ENCODE measurements at places on chromosomes 4 and X. TPM values are rescaled to one million over a fixed set of nuclear protein-coding genes. Genes with fewer than 3 reads are reported as not detected.

GRCh38 chrX:84221181-84221580, 33.2 kb upstream of the RPS6KA6 start:
- H3K36me3 ChIP-seq = no peaks in the 10 kb centered on the region
- DNase-seq = no peak
- no peak overlapping the region for H3K4me3 ChIP-seq
- no peaks in the 10 kb centered on the region for H3K4me1 ChIP-seq
- no peak overlapping the region for H3K27ac ChIP-seq
- no peaks in the 10 kb centered on the region for H3K27me3 ChIP-seq

The NONO gene
- total RNA-seq = 521 TPM

DNA sequence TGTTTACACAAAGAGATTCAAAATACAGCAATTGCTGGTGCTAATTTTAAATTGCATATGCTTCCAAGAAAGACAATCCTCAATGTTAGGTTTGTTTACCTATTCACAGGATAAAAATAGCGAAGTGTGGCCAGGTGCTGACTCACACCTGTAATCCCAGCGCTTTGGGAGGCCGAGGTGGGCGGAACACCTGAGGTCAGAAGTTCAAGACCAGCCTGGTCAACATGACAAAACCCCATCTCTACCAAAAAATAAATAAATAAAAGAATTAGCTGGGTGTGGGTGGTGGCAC, 77.7 kb downstream of the OPHN1 start:
- no peaks in the 10 kb centered on the region for H3K27me3 ChIP-seq
- H3K4me3 ChIP-seq = no peak overlapping the region
- H3K4me1 ChIP-seq = no peaks in the 10 kb centered on the region
- DNase-seq = no peak
- H3K36me3 ChIP-seq = no peaks in the 10 kb centered on the region

DNA sequence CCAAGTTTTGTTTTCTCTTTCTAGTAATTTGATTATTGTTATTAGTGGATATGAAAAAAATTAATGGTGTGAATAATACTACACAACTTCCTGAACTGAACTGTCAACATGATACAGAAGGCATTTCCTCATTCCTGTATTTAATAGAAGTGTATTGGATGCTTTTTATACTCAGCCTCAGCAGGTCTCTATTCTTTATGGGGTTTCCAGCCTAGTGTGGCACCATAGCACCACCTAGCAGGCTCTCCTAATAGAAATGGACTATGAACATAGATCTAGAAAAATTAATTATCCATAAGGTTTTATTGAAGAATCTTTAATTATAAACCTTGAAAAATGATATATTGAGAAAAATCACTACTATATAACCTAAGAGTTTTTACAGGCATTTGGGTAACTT, 52.4 kb downstream of the GLRB start:
- no peaks in the 10 kb centered on the region for H3K27me3 ChIP-seq
- no peaks in the 10 kb centered on the region for H3K36me3 ChIP-seq
- DNase-seq = no peak
- no peak overlapping the region for H3K4me3 ChIP-seq
- no peaks in the 10 kb centered on the region for H3K4me1 ChIP-seq

- no peaks in the 10 kb centered on the region for H3K27me3 ChIP-seq
- no peak overlapping the region for H3K27ac ChIP-seq
- peaks cover 3% of the 10 kb centered on the region for H3K36me3 ChIP-seq
- peaks cover 13% of the 10 kb centered on the region for H3K4me1 ChIP-seq
Observed at GRCh38 chrX:21778236-21778635, 20.3 kb upstream of the SMPX start.

DNA sequence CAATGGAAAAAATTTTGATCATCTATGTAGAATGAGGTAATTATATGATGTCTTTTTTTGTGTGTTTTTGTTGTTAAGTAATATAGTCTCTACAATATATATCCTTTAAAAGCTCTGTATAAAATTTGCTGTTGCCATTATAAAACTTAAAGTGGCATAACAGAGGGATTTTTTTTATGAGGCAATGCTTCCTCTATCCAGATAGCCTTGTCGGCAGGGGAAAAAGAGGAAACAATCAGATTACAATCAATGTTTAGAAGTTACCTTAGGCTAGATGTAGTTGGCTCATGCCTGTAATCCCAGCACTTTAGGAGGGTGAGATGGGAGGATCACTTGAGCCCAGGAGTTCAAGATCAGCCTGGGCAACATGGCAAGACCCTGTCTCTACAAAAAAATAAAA, 86.8 kb downstream of the DIAPH2 start:
- H3K4me3 ChIP-seq = no peak overlapping the region
- H3K4me1 ChIP-seq = no peaks in the 10 kb centered on the region
- no peak for DNase-seq
- no peak overlapping the region for H3K27ac ChIP-seq

- peaks cover 6% of the 10 kb centered on the region for H3K36me3 ChIP-seq
- DNase-seq = no peak
- H3K27me3 ChIP-seq = no peaks in the 10 kb centered on the region
- H3K27ac ChIP-seq = no peak overlapping the region
- peaks cover 2% of the 10 kb centered on the region for H3K4me1 ChIP-seq
Observed at GRCh38 chr4:105808030-105808749, 87.1 kb upstream of the NPNT start.

- no peaks in the 10 kb centered on the region for H3K36me3 ChIP-seq
- H3K4me3 ChIP-seq = no peak overlapping the region
- no peak for DNase-seq
- no peaks in the 10 kb centered on the region for H3K4me1 ChIP-seq
- peaks cover 17% of the 10 kb centered on the region for H3K27me3 ChIP-seq
Observed at GRCh38 chr4:183926950-183927349, 21.8 kb downstream of the STOX2 start.

The VCX gene
- not detected for total RNA-seq

GRCh38 chrX:40243755-40244515, 146.2 kb upstream of the BCOR start:
- no peak overlapping the region for H3K27ac ChIP-seq
- no peaks in the 10 kb centered on the region for H3K36me3 ChIP-seq
- peaks cover 3% of the 10 kb centered on the region for H3K4me1 ChIP-seq
- DNase-seq = no peak

DNA sequence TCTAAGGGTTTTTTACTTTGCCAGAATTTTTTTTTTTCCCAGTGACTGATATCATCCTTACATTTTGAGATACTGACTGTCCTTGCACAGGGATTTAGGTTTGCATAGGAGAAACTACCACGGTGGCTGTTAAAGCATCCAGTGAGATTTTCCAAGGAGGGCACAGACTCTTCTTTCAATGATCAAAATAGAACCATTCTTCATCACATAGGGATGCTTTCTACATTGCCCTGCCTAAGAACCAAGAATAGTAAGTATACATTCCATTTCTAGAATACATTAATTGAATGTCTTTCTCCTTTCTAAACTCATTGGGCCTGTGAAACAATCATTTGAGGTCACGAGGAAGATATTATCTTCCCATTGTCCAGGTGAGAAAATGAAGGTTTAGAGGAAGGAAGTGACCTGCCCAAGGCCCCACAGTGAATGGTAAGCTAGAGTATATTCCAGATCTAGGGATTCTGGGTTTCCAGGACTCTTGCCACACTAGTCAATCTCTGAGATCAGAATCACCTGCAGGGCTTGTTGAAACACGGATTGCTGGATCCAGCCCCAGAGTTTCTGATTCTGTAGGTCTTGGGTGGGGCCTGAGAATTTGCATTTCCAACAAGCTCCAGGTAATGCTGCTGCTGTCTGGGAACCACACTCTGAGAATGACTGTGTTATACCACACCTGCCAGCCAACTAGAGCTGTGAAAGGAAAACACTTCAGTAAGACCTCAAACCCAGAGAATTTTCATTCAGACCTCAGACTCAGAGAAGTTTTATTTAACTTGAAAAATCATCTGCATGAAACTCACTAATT, 17.7 kb upstream of the TMEM154 start:
- H3K4me3 ChIP-seq = no peak overlapping the region
- no peak for DNase-seq
- peaks cover 7% of the 10 kb centered on the region for H3K4me1 ChIP-seq
- no peak overlapping the region for H3K27ac ChIP-seq
- no peaks in the 10 kb centered on the region for H3K36me3 ChIP-seq
- H3K27me3 ChIP-seq = peaks cover 5% of the 10 kb centered on the region

The P2RY10 gene
- total RNA-seq = 54.5 TPM

The REELD1 gene
- total RNA-seq = 0.20 TPM

GRCh38 chrX:50988649-50989048, 78.1 kb downstream of the BMP15 start:
- peaks cover 7% of the 10 kb centered on the region for H3K27me3 ChIP-seq
- H3K27ac ChIP-seq = no peak overlapping the region
- no peaks in the 10 kb centered on the region for H3K36me3 ChIP-seq
- H3K4me1 ChIP-seq = no peaks in the 10 kb centered on the region

GRCh38 chr4:54098375-54098774, 1.6 kb upstream of the GSX2 start:
- H3K27me3 ChIP-seq = peaks cover 99% of the 10 kb centered on the region
- no peak overlapping the region for H3K27ac ChIP-seq

DNA sequence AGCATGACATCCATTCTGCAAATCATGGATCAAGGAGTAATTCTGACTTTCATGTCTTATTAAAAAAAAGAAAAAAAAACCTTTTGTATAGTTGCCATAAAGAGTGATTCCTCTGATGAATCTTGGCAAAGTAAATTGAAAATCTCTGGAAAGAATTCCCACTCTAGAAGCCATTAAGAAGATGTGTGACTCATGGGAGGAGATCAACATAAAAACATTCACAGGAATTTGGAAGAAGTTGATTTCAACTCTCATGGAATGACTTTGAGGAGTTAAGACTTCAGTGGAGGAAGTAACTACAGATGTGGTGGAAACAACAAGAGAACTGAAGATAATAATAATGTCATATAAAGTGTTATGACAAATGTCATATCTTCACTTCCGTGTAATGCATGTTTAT, 204.2 kb downstream of the PABPC4L start:
- no peak for DNase-seq
- no peaks in the 10 kb centered on the region for H3K4me1 ChIP-seq
- H3K27me3 ChIP-seq = no peaks in the 10 kb centered on the region

All from activated naive CD8-positive, alpha-beta T cell treated with anti-CD3 and anti-CD28 coated beads for 36 hours (primary cell).